Activated CD8-positive, alpha-beta memory T cell treated with anti-CD3 and anti-CD28 coated beads for 24 hours (primary cell): ENCODE measurements at places on chromosomes 7 and 10.

- no peak for DNase-seq
Measured at GRCh38 chr7:41882256-41882655, 179.4 kb upstream of the INHBA start.

GRCh38 chr7:151133986-151134742, 33.3 kb downstream of the GBX1 start:
- no peak for DNase-seq

DNA sequence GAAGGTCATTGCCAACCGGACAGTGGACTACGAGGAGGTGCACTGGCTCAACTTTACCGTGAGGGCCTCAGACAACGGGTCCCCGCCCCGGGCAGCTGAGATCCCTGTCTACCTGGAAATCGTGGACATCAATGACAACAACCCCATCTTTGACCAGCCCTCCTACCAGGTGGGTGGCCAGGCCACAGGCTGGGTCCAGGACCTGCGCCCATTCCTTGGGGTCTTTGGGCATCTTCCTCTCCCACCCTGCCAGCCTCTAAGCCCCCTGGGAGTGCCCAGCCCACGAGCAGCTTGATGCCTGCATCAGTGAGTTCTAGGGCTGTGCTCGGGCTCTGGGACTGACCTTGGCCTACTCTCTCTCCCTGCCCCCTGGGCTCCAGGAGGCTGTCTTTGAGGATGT, 25.8 kb upstream of the VSIR start:
- DNase-seq = no peak

DNA sequence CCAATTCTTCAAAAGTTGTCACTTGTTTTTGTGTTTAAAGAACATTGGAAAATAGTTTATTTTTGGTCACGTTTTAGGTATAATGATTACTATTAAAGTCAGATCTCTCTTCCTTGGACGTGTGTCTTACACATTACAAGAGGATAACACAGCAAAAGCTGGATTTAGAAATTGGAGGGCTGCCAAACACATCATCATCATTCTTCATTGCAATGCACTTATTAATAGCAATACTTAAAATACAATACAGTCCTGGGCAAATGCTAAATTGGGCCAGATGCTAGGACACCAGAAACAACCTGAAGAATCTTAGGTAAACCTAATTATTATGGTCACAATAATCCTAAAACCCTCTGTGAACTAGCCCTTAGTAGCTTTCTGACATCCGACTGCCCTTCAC, 303.6 kb downstream of the DGKB start:
- no peak for DNase-seq

GRCh38 chr7:43768201-43768886, 9.9 kb downstream of the BLVRA start:
- DNase-seq = peak; percentile 24

GRCh38 chr7:1940402-1940786, 270.3 kb downstream of the ELFN1 start:
- peak; percentile 91 for DNase-seq

DNA sequence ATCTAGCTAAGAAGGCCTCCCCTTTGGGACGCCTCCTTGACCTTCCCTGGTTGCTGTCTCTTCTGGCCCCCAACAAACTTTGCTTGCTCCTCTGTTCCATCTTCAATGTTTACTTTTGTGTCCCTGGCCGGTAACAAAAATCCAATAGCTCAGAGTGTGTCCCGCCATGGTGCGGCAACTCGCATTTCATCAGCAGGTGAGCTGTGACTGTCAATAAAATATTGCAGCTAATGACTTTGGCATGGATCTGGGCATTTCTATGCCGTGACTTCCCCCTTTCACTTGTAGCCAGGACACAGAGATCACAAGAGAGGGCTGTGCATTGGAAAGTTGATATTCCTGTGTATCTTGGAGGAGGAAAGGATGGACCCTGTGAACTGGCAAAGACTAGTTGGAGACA, 317.6 kb downstream of the RPS24 start:
- DNase-seq = no peak

DNA sequence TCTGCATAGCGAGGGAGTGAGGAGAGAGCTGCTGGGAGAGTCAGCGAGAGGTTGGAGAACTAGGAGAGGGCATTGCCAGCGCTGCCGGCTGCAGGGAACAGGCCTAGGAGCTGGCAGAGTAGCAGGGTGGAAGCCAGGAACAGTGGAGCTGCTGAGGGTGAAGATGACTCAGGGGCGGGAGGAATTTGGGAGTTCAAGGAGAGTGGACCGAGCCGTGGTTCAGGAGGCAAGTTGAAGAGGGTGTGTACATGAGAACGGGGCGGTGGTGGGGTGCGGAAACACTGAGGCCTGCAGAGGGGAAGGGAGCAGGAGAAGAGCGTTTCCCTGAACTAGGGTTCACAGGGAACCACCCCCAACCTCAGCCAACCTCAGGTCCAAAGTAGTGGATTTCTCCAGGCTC, 31.5 kb downstream of the HIF1AN start:
- peak; percentile 30 for DNase-seq

GRCh38 chr7:96287132-96287531, 34.8 kb downstream of the SLC25A13 start:
- DNase-seq = no peak

DNA sequence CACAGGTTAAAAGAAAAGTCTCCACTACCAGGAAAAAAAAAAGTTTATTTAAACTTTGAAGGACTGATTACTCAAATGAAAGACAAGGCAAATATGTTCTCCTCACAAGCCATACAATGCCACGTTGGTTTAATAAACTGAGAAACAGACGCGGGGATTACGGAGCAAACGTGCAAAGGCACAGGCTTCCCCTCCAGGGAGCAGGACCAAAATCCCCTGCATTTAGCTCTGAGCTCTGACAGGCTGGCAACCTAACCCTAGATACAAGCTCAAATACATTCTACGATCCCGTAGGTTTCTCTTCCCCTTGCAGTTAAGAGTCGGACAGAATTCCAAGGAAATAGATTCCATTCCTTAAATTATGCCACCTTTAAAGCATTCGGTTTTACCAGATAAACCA, 7.7 kb upstream of the GRB10 start:
- DNase-seq = no peak

- no peak for DNase-seq
Measured at GRCh38 chr7:142010952-142011548, 15.4 kb downstream of the MGAM start.

- no peak for DNase-seq
Measured at GRCh38 chr7:142438923-142439515, 181.2 kb upstream of the PRSS58 start.

GRCh38 chr7:32255036-32255435, 184.8 kb upstream of the PDE1C start:
- no peak for DNase-seq

DNA sequence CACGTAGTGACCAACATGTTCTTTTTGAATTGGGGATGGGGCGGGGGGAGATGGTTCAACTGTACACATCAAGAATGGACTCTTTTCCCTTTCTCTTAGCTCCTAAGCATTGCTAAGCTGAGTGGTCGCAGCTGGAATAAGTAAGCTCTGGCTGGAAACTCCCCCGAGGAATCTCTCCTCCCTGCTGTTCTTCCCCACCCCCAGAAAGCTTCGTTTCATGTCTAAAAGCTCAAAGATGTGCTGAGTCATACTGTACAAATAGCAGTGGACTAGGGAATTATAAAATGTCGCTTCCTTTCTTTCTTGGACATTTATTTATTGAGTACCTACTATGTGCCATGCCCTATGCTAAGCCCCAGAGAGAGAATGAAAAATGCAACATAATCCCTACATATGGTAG, 191.1 kb upstream of the ADO start:
- no peak for DNase-seq

DNA sequence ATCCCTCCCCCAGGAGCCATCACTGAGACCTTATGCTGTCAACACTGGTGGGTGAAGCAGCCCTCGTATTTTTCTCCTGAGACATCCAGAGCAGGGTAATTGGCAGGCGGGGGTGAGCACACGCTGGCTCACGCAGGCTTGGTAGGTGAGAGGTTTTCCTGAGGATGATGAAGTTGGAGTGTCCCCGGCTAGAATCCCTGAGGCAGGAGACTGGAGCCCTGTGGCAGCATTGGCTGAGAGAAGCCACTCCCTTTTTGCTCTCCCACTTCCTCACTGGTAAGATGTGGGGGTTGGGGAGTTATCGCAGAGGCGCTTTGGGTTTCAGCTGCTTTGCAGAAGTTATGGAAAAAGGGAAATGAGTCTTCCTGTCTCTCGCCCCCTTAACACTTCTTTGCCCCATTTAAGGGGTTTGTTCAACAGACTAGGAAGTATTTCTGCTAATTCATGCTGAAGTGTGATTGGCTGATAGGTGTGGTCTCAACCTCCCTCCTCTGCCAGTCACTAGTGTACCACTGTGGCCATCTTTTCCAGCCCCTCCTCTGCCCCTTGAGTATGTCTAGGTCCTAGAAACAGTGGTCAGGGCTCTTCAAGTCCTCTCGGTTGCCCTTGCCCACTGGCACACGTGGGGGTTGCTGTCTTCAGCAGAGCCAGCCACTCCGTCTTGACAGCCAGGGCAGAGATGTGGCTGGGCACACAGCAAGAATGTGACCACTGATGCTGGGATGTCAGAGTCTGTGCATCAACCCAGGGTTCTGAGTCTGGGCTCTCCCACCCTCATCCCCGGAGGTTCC, 5.7 kb downstream of the ARPC1B start:
- peak; percentile 78 for DNase-seq

- no peak for DNase-seq
Measured at GRCh38 chr7:13179775-13180523, 492.5 kb downstream of the ARL4A start.

DNA sequence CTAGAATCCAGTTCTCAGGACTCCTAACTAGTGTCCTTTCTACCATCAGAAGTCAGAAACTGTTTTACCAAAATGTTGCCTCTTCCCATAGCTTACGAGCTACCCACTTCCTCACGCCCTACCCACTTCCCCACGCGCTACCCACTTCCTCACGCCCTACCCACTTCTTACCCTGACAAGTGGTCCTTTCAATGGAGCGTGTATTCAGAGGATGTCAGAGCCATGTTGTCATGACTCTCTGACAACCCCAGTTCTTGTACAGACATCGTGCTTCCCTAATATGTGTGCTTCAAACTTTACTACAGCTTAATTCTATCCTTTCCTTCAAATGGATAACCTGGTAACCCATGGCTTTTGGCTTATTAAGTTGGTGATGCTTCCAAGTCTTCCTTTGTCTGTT, 84.8 kb upstream of the PHF14 start:
- no peak for DNase-seq

- DNase-seq = no peak
Measured at GRCh38 chr7:107982918-107983389, 20.0 kb downstream of the LAMB1 start.

DNA sequence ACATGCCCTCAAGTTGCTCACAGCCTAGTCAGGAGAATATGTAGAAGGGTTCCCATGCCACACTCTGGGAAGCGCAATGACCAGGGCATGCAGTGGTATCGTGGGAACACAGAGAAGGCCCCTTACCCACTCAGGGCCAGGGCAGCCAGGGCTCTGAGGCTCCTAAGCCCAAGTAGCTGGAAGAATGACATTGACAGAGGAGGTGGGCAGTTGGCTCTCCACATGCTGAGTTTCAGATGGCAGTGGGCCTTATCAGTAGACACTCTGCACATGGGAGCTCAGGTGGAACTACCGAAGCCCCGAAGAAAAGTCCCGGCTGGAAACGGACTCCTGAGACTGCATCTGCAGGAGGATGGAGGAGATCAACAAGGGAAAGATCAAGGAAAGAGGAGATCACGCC, 15.7 kb upstream of the SVOPL start:
- no peak for DNase-seq

DNA sequence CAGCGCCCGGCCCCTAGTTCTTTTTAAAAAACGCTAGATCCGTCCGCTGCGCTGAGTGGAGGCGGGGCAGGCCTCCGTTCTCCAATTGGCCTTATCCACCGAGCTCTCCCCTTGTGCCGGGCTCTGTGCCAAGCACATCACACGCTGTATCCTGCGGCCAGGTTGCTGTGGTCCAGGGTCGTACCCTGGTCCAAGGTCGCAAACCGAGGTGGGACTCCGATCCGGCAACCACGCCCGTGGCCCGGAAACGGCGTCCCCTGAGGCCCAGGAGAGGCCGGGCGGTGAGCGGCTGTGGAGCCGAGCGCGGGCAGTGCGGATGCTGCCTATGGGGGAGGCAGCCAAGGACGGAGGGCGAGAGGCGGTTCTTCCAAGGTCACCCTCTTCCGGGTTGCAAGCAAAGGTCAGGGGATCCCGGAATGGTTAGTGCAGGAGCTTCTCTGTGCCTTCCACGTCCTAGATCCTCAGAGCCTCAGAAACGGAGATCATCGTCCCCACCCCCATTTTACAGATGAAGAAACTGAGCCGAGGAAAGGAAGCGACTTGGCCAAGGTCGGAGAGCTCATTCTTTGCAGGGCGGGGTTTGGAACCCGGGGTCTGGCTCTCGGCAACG, 72.4 kb upstream of the LRRC4 start:
- DNase-seq = peak; percentile 72

- no peak for DNase-seq
Measured at GRCh38 chr7:47381134-47381495, 200.8 kb downstream of the TNS3 start.

DNA sequence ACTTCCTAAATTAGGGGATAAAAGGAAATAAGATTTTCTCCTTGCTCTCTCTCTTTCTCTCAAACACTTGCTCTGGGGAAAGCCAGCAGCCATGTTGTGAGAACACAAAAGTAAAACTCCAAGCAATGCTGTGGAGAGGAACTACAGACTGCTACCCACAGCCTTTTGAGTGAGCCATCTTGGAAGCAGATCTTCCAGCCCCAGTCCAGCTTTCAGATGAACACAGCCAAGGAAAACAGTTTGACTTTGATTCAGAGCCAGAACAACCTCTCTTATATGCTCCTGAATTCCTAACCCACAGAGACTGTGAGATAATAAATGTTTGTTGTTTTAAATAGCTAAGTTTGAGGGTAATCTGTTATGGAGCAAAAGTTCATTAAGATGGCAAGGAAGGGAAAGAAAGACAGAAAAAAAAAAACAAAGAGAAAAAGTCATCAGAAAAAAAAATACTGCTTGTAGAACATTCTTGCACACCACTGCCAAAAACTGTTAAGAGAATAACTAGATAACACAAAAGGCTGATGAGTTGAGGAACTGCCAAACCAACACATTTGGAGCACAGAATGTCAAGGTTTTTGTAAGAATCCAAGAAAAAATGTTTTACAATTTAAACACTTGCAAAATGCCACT, 20.9 kb upstream of the PRKAR2B start:
- DNase-seq = no peak

GRCh38 chr10:59090817-59091622, 85.4 kb upstream of the PHYHIPL start:
- no peak for DNase-seq

- no peak for DNase-seq
Measured at GRCh38 chr7:41750661-41751540, 48.0 kb upstream of the INHBA start.

DNA sequence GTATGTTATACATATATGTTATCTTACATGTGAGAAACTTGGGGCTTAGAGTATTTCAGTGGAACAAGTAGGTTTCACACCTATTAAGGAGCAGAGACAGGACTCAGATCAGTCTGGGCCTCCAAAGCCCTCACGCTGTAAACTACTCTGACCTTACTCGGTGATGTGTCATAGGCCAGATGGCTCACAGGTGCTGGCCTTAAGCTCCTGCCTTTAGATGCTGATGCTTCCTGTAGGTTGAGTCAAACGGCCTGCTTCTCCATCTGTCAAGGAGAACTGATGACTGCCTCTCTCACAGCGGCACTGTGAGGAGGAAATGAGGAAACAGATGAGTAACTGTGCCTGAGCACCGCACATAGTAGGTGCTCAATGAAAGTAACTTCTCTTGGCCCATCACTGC, 312.6 kb upstream of the COBL start:
- no peak for DNase-seq
